Stomach (tissue), 19 donors: ENCODE measurements at places on chromosomes 12 and 14.

GRCh38 chr12:24839268-24839791 is 109.6 kb downstream of the BCAT1 start:
- DNase-seq, result no peak

GRCh38 chr12:80053051-80053790 is 46.1 kb upstream of the OTOGL start:
- peak; percentile 40 for DNase-seq

GRCh38 chr12:240566-240965 is 22.1 kb downstream of the SLC6A13 start:
- no peak for DNase-seq

DNA sequence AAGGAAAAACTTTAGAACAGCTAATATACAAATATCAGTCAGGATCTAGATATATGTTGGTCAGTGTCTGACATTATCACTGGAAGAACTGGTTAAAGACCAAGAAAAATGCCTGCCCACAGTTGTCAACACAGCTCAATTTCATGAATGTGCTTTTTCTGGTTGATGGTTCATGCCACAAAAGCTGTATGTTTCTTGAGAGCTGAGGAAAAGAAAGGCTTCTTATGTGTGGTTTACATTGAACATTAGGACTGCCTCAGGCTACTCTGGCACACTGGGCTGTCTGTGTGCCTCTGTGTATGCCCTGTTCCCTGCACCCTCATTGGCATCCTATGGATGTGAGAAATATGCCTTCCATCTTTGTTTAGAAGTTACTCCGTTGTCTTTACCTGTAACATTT is 218.8 kb upstream of the RGS6 start:
- no peak for DNase-seq

- DNase-seq, result no peak
Observed at GRCh38 chr12:101783150-101783549, 43.9 kb upstream of the SYCP3 start.

DNA sequence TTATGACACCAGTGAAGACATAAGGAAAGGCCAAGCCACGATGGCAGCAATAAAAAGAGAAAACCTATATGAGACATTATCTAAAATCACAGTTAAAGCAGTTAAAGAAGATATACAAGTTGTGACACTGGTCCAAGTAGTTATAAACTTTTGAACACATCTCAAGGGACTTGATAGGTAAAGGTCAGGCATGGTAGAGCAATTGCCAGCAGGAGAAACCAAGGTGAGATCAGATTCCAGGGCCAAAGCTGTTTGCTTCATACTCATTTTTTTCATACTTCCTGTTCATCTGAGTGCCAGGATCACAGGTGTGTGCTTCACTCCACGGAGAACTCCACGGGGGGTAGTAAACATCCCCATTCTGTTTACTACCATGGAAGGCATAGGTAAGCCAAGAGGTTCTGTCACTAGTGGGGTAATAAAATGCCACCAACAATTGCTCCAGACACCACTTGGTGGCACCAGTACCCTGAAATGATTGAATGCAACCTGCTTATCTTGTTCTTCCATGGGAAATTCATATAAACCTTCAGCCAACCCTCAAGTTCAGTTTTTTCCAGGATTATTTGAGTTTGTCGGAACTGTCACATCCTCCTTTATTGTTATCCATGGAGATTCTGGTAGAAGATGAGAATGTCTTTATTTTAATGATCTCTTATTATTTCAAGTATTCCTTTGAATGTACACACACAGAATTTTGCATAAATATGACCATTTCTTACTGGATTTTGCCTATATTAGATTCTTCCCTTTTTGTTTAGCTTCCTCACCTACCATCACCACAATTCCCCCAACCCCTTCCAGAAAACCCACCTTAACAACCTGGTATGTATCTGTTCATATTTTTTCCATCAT is 59.2 kb upstream of the TSPAN8 start:
- peak; percentile 38 for DNase-seq

GRCh38 chr12:29889737-29890136 is 106.0 kb upstream of the TMTC1 start:
- peak; percentile 55 for DNase-seq

DNA sequence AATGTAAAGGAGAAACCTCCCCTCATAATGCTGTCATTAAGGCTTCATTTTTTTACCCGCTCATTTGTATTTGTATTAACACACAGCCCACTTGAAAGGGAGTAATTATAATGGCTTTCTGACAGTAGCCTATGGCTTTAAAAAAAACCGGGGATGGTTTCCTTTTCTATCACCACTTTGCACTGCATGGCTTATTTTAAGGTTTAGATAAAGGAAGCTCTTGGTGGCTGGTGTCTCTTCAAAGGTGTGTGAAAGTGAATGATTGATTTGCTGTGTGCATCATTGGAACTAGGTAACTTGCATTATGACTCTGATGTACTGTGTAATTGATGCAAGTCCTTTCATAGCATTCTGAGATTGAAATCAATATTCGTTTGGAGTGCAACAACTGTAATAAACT is 80.7 kb downstream of the NPAS3 start:
- DNase-seq, result no peak

- no peak for DNase-seq
Observed at GRCh38 chr12:79114896-79115295, 250.3 kb downstream of the SYT1 start.

GRCh38 chr14:20516921-20517320 is 11.6 kb downstream of the RNASE10 start:
- no peak for DNase-seq

- DNase-seq, result no peak
Observed at GRCh38 chr12:52313461-52313860, 7.7 kb downstream of the KRT83 start.

GRCh38 chr12:53706080-53706479 is 21.2 kb downstream of the CALCOCO1 start:
- DNase-seq, result no peak

- DNase-seq, result no peak
Observed at GRCh38 chr12:3105690-3106479, 28.7 kb downstream of the TSPAN9 start.

DNA sequence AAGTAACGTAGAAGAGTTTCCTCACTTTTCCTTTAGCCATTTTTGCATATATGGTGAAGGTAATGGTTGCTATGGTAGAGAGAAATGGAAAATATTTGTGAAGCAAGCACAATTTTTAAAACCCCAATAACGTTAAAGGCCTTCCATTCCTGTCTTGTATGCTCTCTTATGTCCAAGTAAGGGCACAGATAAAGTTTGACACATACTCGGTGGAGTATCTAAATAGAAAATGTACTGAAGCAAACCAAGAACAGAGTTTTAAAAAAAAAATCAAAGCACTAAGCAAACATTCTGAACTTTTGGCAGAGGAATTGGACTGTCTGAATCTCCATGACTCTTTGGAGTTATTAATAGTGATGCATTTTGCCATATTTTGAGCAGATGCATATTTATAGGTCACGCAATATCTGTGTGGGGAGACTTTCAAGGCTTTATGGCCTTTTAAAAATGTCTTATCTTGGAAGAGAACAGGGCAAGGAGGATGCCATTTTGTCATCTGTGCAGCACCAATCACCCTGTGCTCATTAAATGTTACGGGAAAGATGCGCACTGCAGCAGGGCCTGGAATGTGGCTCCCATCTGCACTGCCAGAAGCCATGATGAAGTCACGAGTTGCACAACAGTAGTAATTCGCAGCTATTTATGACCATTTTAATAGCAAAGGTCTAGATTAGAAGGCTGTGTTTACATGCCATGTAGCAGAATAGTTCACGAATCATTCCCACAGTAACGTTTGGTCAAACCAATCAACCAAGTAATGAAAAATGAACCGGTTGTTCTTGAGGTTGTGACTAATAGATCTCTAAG is 23.3 kb upstream of the AMIGO2 start:
- no peak for DNase-seq

GRCh38 chr12:108457006-108457733 is 57.9 kb upstream of the FICD start:
- peak; percentile 64 for DNase-seq

DNA sequence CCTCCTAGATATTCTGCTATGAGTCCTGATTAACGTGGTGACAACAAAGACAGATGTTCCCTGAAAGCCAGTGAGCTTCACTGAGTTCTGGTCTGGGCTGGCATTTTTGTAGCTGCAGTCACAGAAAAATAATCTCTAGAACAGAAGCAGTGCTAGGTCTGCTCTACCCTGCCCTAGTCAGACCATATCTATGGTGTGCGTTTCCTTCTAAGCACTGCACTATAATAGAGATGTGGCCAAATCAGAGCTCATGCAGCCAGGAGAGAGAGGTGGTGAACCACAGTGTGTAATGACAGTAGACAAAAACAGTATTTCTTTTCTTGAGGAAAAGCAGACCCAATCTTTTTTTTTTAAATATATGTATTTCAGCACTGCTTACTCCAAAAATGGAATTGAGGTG is 76.3 kb downstream of the CMAS start:
- peak; percentile 20 for DNase-seq

- no peak for DNase-seq
Observed at GRCh38 chr14:56274556-56274955, 156.3 kb downstream of the PELI2 start.

DNA sequence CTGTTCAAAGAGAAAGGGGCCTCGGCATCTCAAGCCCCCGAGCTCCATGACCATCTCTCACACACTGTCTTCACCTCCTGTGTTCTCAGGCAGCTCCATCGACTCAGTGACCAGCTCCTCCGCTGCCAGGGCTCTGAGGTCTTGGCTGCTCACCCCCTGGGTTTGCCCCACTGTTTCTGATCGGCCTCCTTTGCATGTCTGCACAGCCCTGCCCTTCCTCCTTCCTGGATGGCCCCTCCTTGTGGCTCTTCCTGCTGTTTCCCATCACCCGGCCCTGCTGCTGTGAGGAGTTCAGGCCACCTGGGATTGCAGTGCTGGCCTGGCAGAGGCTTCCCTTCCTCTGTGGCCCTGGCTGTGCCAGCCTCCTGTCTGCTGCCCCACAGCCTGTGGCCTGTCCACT is 38.1 kb upstream of the PIWIL1 start:
- DNase-seq, result no peak

DNA sequence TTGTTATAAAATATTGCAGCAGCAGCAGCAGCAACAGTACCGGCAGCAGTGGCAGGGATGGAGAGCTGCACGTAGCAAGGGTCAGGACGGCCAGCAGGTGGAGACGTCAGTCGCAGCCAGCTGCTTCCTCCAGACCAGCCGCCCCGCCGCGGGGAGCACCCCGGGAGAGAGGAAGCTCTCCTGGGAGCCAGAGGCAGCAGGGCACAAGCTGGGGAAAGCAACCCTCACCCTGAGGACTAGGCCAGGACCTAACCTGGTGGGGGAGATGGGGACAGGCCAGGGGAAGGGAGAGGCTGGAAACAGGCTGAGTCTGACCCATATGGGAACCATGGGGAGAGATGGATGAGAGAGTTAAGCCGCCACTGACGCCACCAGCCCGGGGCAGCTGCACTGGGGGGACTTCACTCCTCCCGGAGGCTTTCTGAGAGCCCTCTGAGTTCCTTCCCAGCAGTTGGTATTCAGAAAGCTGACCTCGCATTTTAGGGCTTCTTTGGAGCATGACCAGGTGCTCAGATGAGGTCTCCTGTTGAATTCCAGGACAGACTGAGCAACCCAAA is 56.3 kb downstream of the SPTB start:
- peak; percentile 93 for DNase-seq

GRCh38 chr12:99521664-99522063 is 125.9 kb upstream of the GARIN6 start:
- peak; percentile 2 for DNase-seq

DNA sequence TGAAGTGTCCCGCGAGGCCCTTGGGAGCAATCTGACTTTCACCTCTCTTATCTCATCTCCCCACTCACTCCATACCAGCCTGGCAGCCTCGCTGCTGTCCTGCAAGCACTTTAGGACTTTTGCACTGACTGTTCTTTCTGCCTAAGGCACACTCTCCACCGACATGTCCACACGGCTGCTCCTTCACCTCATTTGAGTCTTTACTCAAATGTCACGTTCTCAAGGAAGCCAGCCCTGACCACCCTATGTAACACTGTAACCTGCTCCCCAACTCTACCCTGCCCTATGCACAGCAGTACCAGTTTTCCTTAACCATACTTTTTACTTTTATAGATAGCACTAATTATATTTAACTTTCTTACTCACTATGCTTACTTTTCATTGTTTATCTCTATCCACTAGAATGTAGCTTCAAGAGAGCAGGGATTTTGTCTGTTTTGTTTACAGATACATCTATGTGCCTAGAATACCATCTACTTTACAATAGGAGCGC is 32.0 kb downstream of the PRKD1 start:
- DNase-seq, result peak; percentile 37

GRCh38 chr12:21925296-21925913 is 15.8 kb downstream of the ABCC9 start:
- no peak for DNase-seq

- no peak for DNase-seq
Observed at GRCh38 chr14:77752799-77753516, 8.0 kb downstream of the SNW1 start.

GRCh38 chr12:47080725-47081502 is 1.2 kb upstream of the AMIGO2 start:
- peak; percentile 50 for DNase-seq

GRCh38 chr14:64992328-64992885 is 5.7 kb downstream of the FNTB start:
- no peak for DNase-seq

DNA sequence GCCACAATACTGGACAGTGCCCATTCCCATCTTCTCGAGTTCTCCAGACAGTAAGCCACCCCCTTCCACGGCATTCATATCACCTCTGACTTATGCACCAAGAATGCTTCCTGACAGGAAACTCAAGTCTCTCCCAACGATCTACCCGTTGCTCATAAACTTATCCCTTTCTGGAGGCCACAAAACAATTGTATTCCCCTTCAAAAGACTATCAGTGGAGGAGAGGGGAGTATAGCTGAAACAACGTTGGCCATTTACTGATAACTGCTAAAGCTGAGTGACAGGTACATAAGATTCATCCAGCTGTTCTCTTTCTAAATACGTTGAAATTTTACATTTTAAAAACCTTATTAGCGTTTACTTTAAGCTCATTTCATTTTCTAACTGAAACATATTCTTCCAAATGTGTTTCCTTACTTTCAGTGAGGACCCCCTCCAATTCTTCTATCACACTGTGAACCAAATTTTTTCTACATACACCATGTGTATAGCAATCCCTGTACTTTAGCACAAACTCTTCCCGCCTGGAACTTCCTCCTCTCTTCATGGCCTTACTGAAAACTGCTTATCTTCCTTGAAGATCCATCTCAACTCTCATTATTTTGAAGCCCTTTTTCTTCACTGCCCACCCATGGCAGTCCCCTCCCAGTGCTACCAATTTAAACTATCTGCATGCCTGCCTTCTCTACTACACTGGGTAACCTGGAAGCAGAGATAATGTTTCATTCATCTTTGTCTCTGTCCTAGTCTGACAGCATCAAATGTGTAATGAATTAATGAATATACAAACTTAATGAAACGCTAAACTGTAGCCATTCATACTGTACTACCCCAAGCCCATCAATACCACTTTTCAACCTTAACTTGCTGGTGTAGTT is 28.8 kb downstream of the ATXN2 start:
- DNase-seq, result peak; percentile 17

GRCh38 chr12:72658615-72659014 is 386.4 kb downstream of the TRHDE start:
- no peak for DNase-seq

GRCh38 chr12:110545812-110546211 is 37.3 kb downstream of the PPTC7 start:
- DNase-seq, result no peak

- DNase-seq, result peak; percentile 73
Observed at GRCh38 chr12:2384533-2385351, 332.0 kb downstream of the CACNA1C start.

GRCh38 chr12:56338308-56339157 is at the start of gene IL23A:
Gene IL23A, plus strand, starts transcription at chr12:56338884. Its CDS starts 161 bp downstream, at chr12:56339045.
- no peak for DNase-seq
